ENCODE measurements at places on chromosomes 2 and 18.

- no peak for DNase-seq
Observed at GRCh38 chr2:43328133-43328532, 101.7 kb upstream of the ZFP36L2 start.

DNA sequence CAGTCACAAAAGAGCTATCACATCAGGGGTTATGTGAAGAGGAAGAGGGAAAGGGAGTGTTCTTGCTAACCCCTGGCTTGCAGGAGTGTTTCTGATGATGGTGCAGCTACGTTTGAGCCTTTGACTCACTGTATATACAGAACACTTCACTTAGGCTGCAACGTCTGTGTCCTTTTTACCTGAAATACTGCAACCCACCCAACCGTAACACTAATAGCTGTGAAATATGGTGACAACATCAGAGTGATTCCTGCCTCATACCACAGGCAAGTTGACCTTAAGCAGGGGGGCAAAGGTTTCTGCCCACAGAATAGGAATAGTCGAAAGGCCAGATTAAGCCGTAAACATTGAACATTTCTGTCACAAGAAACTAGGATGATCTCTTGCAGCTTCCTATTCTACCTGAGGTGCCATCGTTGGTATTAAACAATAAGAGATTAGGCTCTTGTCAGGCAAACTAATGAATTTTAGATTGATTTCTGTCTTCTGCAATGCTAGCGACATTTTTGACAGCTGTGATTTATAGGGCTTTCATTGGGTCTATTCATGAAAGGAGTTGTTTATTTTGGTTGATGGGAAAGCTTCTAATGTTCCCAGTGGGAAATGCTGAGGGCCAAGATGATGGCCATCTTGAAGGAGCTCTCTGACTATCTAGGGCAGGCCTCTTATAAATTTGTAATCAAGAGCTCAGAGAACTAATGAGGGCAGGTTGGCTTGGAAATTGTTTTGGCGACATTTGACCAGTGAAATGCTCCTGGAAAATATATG, 316.8 kb downstream of the PIK3C3 start:
- DNase-seq: no peak

DNA sequence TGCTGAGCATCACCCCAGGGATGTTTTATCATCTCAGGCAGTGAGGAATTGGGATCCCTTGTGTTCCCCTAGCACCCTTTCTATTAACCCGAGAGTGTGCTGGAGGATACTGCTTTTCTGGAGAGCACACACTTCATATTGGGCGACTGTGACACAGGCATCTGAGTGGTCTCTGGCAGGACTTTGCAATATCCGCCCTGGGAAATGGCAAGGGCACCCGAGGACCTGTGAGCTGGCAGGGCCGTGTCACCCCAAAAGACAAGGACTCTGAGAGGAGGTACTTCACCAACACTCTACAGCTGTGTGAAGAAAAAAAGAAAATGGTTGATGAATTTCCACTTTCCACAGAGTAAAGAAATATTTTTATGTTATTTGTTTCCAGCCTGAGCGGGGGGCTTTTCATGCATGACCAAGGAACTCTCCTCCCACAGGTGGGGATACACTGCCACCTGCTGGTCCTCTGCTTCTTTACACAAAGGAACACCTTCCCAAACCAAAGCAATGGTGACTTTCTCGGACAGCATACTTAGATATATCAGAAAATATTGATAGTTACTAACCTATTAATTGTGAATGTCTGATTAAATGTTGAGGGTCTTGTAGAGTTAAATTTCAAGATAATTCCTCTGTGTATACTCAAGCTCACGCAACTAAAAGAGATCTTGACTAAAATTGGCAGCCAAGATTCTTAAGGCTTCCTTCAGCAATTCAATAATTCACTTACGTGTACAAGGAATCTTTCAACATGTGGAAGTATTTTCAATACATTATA, 45.9 kb upstream of the REG3G start:
- DNase-seq: peak; percentile 93

DNA sequence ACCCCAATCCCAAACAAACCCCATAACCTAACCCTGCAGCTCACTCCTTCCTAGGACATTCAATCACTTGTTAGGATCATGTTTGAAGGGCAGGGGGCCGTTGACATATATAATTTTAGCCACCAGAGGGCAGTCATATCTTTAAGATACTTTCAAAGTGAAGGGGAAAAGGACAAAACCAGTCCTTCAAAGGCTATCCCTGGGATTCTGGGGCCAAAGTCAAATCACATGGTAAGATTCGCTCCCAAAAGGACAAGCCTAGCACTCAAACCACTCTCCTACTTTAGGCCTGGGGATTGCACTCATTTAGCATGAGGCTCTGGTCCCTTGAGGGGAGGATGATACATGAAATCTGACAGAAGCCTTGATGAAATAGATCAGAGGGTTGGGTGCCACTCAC, 44.6 kb downstream of the HAUS1 start:
- DNase-seq: peak; percentile 91

GRCh38 chr2:134278553-134278952, 24.7 kb downstream of the MGAT5 start:
- no peak for DNase-seq

- no peak for DNase-seq
Observed at GRCh38 chr2:134146620-134147019, 107.3 kb upstream of the MGAT5 start.

DNA sequence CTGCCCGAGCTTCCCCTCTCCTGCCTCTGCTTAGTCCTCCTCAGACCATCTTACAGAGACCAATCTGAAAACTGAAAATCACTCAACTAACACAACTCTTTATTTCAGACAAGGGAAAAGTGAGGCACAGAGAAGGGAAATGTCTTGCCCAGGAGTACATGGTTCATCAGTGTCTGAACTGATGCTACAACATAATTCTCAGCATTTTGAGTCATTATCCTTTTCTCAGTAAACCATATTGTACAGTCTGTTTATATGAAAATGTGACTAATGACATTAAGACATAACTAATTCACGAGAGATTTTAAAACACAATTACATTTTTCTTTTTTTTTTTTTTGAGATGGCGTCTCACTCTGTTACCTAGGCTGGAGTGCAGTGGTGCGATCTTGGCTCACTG, 62.7 kb downstream of the ITSN2 start:
- DNase-seq: no peak

- no peak for DNase-seq
Observed at GRCh38 chr18:58222432-58223125, 178.6 kb downstream of the NEDD4L start.

DNA sequence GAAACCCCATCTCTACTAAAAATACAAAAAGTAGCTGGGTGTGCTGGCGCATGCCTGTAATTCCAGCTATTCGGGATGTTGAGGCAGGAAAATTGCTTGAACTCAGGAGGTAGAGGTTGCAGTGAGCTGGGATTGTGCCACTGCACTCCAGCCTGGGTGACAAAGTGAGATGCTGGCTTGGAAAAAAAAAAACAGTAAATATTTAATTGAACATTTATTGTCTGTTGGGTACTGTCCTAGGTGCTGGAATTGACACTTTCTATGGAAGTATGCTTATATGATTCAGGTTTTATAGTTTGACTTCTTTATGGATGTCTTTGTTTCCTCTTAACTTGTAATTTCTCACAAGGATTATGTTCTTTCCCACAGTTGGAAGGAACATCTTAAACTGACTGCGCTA, 633.1 kb upstream of the SETBP1 start:
- no peak for DNase-seq

GRCh38 chr2:202114291-202114690, 41.2 kb downstream of the KIAA2012 start:
- DNase-seq: no peak

DNA sequence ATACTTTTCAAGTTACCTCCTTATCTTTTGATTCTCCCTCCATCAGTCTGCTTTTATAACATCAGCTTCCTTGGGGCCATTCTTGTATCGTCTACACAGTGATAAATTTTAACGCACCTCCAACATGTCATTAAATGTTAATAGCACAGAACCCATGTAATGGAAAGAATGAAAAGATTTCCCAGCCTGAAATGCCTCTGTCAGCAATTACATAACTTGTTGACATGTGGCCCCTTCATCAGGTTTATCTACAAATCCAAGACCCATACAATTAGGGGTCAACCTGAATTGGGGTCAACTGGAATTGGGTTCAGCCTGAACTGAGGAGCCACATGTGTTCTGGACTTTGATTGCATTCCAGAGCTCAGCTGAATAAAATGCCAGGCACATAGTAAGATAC, 148.2 kb upstream of the KLF7 start:
- DNase-seq: no peak

DNA sequence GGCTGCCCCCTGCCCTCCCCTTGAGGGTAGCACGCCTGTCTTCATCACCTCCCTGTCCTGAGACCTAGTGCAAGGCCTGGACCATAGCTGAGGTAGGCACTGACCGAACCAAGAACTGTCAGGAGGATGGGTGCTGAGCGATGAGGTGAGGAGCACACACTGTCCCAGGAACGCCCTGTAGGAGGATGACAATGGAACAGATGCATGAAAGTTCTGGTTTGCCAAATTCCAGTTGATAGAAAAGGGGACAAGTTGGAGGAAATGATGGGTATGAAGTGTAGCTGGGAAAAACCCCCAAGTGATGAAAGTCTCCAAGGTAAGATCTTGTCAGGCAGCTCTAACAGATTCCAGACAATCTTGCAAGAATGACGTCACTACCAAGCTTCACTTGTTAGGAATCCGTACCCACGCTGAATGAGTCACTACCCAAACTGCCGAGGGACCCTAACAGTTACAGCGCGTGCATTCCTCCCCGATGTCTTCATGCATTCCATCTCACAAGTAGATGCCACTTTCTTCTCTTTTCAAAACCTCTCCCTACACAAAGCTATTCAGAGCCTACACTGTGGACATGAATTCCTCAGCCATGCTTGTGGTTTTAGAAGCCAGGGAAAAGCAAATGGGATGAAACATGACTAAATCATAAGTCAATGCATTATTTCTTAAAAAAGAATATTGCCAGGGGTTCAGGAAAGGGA, 27.6 kb downstream of the MRPL33 start:
- DNase-seq: peak; percentile 80

- no peak for DNase-seq
Observed at GRCh38 chr2:52495816-52496215, 1271.8 kb upstream of the CHAC2 start.

- peak; percentile 81 for DNase-seq
Observed at GRCh38 chr18:61666876-61667590, 225.8 kb downstream of the RNF152 start.

DNA sequence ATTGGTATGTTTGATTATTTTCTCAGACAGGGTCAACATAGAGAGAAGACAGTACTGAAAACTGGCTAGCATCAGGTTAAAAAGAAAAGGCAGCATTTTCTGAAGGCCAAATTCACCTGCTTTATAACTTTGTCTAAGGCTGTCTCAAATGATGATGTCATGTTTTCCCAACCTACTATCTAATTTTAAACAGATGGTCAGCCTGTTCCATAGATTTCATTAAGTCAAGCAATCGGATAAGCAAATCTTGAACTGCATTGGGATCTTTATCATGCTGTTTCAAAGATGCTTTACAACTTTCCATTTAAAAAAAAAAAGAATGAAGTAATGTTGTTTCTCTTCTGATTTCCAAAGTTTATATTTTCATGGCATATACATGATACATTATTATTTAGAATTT, 56.3 kb upstream of the SPOPL start:
- DNase-seq: no peak

- DNase-seq: peak; percentile 90
Observed at GRCh38 chr18:51278045-51278649, 80.7 kb upstream of the MEX3C start.

DNA sequence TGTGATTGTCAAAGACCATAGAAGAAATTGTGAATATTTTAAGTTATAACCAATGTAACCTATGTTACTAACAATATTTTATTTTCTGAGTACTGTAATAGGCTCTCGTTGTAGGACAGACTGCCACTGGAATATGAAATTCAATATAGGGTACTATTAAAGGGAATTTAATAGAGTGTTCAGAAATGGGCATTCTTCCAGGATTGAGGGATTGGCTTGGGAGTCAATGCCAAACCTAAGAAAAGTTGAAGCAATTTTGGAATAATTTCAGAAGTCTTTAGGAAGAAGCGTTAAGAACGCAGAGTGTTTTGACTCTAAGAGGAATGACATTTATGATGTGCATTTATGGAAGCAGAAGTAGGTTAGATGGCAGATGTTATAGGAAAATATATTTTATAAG, 79.0 kb downstream of the ACVR2A start:
- no peak for DNase-seq

DNA sequence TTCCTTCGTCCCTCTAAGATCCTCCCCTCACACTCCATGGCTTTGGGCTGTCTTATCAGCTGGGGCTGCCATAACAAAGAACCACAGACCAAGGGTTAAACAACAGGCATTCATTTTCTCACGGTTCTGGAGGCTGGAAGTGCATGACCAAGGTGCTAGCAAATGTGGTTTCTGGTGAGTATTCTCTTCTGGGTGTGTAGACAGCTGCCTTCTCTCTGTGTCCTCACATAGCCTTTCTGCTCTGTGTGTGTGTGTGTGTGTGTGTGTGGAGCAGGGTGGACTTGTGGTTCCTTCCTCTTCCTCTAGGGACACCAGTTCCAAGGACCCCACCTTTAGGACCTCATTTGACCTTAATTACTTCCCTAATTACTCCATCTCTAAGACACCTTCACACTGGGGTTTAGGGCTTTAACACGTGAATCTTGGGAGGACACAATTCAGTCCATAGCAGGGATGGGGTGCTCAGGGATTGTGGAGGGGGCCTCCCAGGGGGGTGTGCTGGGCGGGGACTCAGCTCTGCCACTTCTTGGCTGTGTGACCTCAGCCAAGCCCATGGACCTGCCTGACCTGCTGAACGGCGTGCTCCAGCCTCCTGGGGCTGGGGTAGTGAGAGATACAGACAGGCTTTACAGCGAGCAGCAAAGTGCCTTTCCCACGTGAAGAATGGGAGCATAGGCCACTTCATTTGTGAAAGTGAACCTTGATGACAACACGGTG, 38.0 kb downstream of the ACKR3 start:
- peak; percentile 69 for DNase-seq

GRCh38 chr2:217742841-217743240, 260.0 kb downstream of the TNS1 start:
- DNase-seq: peak; percentile 31

Measured in endodermal cell (in vitro differentiated cells).